Bladder microvascular endothelial cell (primary cell): ENCODE measurements at places on chromosomes 11 and 22. TPM values are rescaled to one million over a fixed set of nuclear protein-coding genes. Genes with fewer than 3 reads are reported as not detected.

Gene THOC5
- total RNA-seq, result 37.7 and 56.8 TPM in 2 replicates

Gene CCDC89
- 0.13 and 0.32 TPM in 2 replicates for total RNA-seq

Gene LTO1
- total RNA-seq, result 10.8 and 25.4 TPM in 2 replicates

Gene PRODH
- 0.16 TPM in 1 of 2 replicates, not detected in the other for total RNA-seq

Gene TUBA8
- total RNA-seq, result 0.32 and 1.0 TPM in 2 replicates

Gene IL18
- 0.13 and 0.16 TPM in 2 replicates for total RNA-seq
